ENCODE measurements at places on chromosomes 2 and 18.

- DNase-seq: no peak
These were observed 639.6 kb downstream of the IRS1 start for GRCh38 chr2:226159875-226160479.

DNA sequence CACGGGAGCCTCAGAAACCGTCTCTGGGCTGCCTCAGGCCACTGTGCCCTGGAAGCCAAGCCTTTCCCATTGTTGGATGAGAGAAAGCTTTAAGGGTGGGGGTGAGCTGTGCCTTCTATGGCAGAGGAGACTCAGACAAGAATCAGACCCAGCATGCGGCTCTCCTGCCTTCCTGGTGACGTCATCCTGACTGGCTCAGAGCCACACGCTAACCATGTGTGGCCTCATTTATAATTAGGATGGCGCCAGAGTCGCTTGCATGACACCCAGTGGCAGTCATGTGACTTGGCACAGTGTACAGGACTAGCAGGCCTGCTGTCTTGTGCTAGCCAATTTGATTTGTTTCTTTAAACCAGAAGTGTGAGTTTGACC lies 99.1 kb downstream of the SH3BP4 start:
- no peak for DNase-seq

- DNase-seq: no peak
These were observed 25.1 kb downstream of the STAT4 start for GRCh38 chr2:191125646-191126045.

GRCh38 chr2:223522796-223523195 lies 79.4 kb downstream of the SCG2 start:
- no peak for DNase-seq

DNA sequence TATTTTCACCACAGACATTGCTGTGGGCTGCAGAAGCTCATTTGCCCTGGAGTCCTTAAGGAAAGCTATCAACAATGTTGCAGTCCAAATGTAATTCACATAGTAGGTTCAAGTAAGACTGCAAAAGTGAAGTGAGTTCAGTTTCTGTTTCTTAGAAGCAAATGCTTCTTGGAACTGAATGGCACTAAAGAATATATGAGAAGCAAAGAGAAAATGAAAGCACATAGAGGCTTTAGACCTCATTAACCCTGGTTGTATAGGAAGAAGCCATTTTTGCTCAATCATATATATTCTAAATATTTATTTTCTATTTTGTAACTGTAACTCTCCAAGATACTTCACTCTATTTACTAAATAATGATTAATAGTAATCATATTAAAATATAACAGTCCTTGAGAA lies 292.0 kb downstream of the ZNF804A start:
- no peak for DNase-seq

DNA sequence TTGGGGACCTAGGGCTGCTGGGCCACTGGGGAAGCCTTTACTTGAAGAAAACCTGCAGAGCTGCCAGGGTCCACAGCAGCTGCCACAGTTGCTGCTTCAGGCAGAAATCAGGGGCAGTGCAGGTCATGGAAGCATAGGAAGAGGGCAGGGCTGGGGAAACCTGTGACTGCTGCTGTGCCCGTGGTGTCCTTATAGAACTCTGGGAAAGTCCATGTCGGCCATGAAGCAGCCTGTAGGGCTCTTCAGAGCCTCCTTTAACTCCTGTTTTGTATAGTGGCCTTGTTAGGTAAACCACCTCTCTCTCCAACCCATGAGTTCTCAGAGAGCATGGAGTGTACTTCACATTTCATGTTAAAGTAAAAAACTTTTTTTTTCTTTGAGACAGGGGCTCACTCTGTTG lies 62.1 kb downstream of the SMAD4 start:
- DNase-seq: no peak

Data from germinal center (tissue), 1 donor.